ENCODE measurements at places on chromosomes 13 and 19. TPM values are rescaled to one million over a fixed set of nuclear protein-coding genes. Genes with fewer than 3 reads are reported as not detected.

SLC6A16 gene
- 1.3 TPM for total RNA-seq

PTGER1 gene
- not detected for total RNA-seq

DHX34 gene
- 37.1 TPM for total RNA-seq

PCID2 gene
- 42.1 TPM for total RNA-seq

TDRD3 gene
- total RNA-seq: 5.1 TPM

Data from A549 treated with CpdA at 1 μM for 4 hours (cell line).